ENCODE measurements at places on chromosomes 1 and 21.

- no peak for DNase-seq
These were observed 61.3 kb upstream of the ARTN start for GRCh38 chr1:43872280-43872679.

DNA sequence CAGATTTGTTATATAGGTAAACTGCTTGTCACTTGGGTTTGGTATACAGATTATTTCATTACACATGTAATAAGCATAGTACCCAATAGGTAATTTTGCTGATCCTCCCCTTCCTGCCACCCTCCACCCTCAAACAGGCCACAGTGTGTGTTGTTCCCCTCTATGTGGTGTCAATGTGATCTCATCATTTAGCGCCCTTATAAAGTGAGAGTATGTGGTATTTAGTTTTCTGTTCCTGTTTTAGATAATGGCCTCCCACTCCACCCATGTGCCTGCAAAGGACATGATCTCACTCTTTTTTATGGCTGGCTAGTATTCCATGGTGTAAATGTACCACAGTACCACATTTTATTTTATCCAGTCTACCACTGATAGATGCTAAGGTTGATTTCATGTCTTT, 522.1 kb upstream of the LRRC7 start:
- DNase-seq, result no peak

GRCh38 chr1:165492845-165493373, 48.0 kb upstream of the RXRG start:
- DNase-seq, result no peak

GRCh38 chr1:39777306-39777705, 6.2 kb upstream of the OXCT2 start:
- DNase-seq, result no peak

DNA sequence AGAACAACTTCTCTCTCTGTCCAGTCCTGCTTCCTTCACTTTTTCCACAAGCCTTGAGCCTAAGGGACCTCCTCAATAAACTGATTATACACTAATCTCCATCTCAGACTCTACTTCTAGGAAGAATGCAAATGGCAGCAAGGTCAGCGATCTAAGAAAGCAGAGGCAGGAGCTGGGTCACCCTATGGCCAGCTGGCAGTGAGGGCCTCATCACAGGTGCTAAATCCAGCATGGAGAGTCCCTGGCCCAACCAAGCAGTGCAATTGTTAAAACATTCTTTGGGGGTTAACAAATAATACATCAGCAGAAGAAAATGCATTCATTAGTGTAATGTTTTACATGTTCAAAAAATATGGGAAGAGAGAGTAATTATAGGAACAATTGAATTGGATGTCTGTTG, 416.0 kb downstream of the SIPA1L2 start:
- no peak for DNase-seq

DNA sequence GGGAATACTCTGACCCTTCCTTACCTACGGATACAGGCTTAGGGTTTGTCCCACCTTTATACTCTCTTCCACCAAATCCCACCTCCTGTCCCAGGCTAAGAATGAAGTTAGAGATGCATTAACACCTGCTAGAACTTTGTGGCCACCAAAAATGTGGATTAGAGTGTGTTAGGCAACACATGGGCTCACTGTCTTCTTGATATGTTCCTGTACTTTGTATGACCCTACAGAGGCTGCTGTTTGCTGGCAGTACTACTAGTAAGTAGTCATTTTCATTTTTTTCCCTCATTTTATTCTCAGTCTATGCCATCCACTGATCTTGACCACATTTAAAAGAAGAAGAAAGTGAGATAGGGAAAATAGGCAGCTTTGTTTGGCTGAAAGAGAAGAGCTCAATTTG, 21.0 kb upstream of the TMEM39B start:
- DNase-seq, result no peak

DNA sequence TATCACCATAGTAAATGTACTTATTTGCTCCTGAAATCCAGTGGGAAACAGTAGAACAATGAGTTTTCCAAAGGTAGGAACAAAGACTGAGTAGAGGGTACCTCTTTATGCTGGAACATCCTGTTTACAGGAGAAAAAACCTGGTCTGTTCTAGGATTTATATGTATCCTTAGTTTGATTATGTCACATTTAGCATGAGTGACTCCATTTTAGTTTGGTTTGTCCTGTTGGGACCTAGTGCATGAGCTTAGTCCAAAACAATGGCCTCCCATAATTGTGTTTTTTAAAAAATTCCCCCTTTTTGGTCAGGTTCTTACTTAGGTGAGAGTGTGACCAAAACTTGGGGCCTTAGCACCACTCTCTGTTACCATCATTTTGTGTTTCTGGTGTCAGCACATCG, 3.5 kb upstream of the MRPL55 start:
- DNase-seq, result no peak

GRCh38 chr21:38048167-38048566, 131.9 kb upstream of the KCNJ6 start:
- no peak for DNase-seq

DNA sequence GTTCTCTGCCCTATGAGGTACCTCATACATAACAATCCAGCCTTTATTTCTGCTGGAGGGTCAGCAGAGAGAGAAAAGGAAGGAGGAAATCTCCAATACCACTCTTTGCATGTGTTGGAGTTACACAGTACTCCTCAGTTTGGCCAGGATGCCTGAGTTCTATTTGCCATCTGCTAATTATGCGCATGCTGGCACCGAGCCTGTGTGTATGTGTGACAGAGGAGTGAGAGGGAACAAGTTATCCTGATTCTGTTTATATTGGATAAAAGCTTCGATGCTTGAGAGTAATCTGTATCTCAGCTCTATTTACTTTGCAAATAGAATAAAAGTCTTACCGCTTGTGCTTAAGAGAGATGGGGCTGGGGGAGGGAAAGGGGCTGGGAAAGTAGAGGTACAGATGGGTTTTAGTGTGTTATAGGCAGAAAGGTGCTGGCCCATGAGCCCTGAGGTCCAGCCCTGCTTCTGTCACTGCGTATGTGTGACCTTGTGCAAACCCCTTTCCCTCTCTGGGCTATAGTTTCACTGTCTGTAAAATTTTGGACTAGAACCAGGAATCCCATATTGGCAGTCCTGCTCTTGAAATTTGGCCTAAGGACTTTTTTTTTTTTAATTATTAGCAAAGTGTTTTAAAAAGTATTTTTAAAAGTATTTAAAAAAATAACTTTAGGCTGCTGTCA, 54.5 kb upstream of the PLXNA2 start:
- no peak for DNase-seq

DNA sequence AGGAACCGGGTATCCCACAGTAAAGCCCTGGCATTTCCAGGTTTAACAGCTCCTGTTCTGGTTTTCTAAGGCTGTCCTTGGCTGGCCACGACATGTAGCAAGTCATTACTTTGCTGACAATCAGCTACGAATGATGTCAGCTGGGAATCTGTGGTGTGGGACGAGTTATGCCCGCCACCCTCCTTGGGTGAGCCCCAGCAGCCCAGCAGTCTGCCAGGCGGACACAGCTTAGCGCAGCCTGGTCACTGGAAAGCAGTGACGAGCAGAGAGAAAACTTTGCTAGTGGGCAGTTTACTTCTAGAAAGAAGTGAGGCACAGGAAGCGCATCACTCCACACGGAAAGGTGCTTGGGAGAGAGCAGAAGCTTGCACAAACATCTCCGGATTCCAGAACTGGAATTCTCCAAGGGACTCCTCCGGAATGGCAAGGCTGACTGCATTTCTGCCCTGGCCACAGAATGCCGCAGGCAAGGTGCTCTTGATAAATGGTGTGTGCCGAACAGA, 15.5 kb upstream of the ZNF436 start:
- DNase-seq, result no peak

DNA sequence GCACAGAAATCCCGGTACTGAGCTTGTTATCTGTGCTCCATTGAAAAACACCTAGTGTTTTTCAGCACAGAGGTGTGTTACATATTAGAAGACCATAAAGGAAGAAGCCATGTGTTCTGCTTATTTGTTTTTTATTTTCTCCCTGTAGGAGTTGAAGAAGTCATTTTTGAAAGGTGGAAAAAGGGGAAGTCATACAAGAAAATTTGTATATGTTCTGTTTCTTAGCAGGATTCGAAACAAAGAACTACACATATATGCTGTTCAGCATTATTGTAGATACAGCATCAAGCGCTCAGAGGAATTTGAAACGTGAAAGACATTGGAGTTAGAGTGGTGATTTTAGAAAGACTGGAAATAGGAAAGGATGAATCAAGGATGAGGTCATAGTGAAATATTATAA, 345.3 kb upstream of the ADGRL2 start:
- DNase-seq, result no peak

- DNase-seq, result no peak
These were observed 28.5 kb downstream of the NIBAN1 start for GRCh38 chr1:184945678-184946412.

DNA sequence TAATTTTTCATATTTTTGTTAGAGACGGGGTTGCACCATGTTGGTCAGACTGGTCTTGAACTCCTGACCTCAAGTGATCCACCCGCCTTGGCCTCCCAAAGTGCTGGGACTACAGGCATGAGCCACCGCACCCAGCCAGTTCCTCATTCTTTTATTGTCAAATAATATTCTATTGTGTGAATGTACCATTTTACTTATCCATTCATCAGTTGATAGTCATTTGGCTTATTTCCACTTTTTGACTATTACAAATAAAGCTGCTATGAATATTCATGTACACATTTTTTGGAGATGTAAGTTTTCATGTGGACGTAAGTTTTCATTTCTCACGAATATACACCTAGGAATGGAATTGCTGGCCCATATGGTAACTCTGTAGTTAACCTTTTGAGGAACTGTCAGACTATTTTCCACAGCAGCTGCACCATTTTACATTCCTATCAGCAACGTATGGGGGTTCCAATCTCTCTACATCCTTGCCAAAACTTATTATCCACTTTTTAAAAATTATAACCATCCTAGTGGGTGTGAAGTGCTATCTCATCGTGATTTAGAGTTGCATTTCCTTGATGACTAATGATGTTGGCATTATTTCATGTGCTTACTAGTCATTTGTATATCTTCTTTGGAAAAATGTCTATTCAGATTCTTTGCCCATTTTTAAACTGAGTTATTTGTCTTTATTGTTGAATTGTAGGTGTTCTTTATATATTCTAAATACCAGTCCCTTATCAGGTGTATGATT, 12.7 kb downstream of the PACC1 start:
- no peak for DNase-seq

DNA sequence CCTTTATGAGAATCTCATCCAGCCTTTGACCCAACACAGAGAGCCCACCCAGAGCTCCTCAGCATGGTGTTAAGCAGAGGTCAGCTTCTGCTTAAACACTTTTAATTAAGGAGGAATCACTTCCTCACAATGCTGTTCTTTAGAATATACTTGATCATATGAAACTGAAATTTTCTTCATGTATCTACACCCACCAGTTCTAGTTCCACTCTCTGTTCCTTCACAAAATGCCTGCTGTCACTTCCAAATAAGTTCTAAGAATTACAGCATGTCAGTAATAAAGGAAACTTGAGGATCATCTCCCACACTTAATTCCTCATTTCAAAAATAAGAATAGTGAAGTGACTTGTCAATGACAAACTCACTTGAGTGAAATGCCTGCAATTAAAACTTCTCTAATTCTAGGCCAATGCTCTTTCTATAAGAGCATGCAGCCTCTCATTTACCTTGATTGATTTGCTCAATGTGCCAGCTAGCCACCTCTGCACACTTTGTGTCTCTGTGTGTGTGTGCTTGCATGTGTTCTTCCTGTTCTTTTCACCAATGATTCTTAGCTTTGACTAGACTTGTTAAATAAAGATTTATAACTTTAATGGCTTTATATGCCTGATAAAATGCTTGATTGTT, 356.3 kb downstream of the PLPP3 start:
- no peak for DNase-seq

DNA sequence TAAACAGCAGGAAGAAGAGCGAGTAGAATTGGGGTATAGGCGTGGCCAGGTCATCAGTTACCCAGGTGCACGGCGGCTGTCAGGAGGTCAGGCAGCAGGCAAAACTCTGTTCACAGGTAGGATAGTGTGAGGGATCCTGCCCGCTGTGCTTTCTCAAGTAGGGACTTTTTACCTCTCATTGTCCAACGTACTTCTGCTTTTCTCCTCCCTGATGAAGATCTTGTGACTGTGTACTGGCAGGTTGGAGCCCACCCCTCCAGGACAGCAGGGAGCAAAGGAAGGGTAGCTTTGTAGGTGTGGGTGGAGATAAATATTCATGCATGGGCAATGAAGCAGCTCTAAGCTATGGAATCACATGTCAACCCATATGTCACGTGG, 373.5 kb downstream of the KIF26B start:
- DNase-seq, result no peak

DNA sequence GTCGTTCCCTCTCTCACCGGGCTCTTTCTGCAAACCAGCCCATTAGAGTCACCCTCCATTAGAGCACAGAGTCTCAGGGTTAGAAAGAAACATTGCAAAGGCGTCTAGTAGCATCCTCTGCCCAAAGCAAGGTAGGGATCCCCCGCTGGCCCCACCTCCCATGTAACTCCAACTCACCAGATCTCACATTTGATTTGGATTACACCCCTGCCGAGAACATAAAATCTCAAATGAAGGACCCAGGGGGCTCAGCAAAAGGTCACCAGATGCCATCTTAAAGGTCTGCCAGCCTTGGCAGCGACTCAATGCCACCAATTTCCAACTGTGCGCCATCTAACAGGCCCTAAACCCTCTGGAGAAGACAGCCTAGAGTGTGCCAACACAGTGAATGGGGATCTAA, 14.1 kb downstream of the C1orf87 start:
- no peak for DNase-seq

GRCh38 chr1:184827600-184828368, 73.1 kb upstream of the EDEM3 start:
- DNase-seq, result no peak

DNA sequence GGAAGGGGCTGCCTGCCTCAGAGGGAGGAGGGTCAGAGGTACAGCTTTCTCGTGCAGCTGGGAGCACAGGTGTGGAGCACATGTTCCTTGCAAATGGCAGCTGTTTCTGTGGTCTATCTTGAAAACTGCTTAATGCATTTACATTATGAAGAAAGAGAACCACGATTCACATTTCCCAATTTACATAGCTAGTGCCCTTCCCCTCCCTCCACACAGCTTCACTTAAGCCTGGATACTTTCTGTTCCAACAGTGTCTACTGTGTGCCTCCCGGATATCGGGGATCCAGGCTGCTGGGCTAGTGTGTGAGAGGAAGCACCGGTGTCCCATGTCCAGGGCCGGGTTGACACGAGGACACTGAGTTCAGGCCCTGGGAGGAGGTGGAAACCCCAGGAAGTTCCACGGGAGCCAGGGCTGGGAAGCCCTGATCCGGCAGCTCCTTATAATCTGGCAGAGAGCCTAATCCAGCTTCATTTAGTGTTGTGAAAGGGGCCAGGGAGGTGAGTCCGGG, 31.6 kb downstream of the TMCC2 start:
- DNase-seq, result no peak

DNA sequence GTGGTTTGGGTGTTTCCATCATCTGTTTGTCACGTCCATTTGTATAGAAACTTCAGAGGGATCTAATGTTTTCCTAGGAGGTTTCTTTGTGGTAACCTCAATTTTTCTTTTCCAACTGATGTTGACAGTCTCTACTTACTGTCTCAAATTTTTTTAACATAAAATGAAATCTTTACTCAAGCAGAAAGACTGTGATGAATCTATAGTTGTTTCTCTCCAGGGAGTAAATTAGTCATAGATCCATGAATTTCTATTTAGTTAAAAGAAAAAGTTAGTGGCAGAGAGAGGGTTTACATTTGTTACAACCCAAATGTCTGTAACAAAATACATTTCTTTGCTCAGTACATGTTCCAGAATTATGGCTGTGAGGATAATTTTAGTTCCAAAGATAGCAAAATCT, 161.6 kb downstream of the DISP1 start:
- no peak for DNase-seq

GRCh38 chr1:41109310-41110197, 88.0 kb upstream of the SLFNL1 start:
- DNase-seq, result no peak
